ENCODE measurements at places on chromosomes 13 and 19. TPM values are rescaled to one million over a fixed set of nuclear protein-coding genes. Genes with fewer than 3 reads are reported as not detected.

Gene LGI4
- total RNA-seq = 2.7 TPM

GRCh38 chr13:48531416-48532255 lies 1.2 kb downstream of the RCBTB2 start:
- peak; percentile 18 for DNase-seq

GRCh38 chr13:99384468-99384867 lies 77.3 kb upstream of the GPR183 start:
- DNase-seq = no peak

- DNase-seq = no peak
These were observed 20.9 kb downstream of the CARM1 start for GRCh38 chr19:10892256-10892655.

DNA sequence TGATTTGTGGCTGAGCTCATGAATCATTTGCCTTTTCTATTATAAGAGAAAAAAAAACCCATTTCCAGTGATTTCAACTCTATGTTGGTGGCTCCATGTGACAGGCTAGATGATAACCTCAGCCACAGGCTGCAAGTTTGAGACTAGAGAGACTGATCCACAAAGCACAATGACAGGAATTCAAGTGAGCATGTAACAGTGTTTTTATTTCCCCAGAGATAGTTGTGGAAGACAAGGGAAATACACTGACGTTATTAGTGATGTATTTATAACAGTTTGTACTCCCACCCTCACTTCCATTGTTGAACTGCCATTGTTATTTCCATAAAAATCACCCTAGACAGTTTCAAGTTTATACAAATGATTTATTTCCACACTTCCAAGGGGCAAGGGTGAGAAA lies 27.9 kb upstream of the EDNRB start:
- no peak for DNase-seq

DNA sequence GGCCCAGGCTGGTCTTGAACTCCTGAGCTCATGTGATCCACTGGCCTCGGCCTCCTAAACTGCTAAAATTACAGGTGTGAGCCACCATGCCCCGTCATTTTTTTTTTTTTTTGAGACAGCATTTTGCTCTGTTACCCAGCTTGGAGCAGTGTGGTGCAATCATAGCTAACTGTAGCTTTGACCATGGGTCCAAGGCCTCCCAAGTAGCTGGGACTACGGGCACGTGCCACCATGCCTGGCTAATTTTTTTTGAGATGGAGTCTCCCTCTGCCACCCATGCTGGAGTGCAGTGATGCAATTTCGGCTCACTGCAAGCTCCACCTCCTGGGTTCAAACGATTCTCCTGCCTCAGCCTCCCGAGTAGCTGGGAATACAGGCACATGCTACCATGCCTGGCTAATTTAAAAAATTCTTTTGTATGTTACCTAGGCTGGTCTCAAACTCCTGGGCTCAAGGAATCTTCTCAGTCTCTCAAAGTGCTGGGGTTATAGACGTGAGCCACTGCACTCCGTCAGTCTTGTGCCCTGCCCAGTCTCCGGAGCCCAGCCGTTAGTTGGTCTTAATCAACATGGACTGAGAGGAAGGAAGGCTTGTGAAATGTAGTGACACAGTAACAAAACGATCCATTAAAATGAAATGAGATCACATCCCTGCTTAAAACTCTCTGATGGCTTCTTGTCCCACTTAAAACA lies 1.4 kb upstream of the LRG1 start:
- DNase-seq = no peak

Measured in cerebellum (tissue), 4 donors.